ENCODE measurements at places on chromosomes 3 and 15.
A peak's percentile ranks its signal among the peaks of the same experiment; 100 is the strongest.

GRCh38 chr15:89496155-89497098, at the start of gene RHCG:
TSS of gene RHCG (minus strand) at chr15:89496583. CDS start at chr15:89496544, 39 bp downstream.
- no peak for DNase-seq

DNA sequence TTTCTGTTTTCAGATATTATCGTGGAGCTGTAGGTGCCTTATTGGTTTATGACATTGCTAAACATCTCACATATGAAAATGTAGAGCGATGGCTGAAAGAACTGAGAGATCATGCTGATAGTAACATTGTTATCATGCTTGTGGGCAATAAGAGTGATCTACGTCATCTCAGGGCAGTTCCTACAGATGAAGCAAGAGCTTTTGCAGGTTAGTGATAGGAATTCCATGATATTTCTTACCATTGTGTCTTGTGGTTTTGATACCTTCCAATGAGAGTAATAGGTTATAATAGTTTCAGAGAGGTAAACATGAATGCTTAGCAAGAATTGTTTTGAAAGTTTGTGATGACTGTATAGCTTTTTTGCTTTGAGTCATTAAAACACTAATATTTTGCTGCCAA, 8.5 kb downstream of the RAB11A start:
- DNase-seq: no peak

- DNase-seq: no peak
Measured at GRCh38 chr3:188335656-188336055, 181.7 kb downstream of the LPP start.

DNA sequence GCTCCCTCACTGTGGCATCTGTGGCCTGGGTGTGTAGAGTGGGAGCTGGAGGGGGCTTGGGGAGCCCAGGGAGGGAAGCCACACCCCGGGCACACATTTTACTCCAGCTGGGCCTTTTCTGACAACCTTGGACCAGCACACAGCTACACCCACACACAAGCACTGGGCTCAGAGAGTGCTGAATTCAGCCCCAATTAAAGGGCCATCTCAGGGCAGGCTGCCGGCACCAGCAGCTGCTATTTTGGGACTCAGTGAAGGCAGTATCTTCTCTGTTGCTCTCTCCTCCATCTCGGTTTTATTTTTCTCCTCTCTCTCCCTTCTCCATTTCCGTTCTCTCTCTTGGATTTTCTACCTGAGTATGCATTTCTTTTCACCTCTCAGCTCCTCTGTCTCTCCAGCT, 19.1 kb upstream of the TBC1D21 start:
- DNase-seq: no peak

- DNase-seq: no peak
Measured at GRCh38 chr15:77597804-77598453, 34.8 kb downstream of the LINGO1 start.

- DNase-seq: peak; percentile 59
Measured at GRCh38 chr3:52238761-52239701, at the start of gene TWF2. TSS of gene TWF2 (minus strand) at chr3:52239158. CDS start at chr3:52239016, 142 bp downstream.

- DNase-seq: no peak
Measured at GRCh38 chr15:65057549-65057940, 10.2 kb downstream of the RASL12 start.

- DNase-seq: no peak
Measured at GRCh38 chr3:33658039-33658438, 60.0 kb downstream of the CLASP2 start.

- DNase-seq: no peak
Measured at GRCh38 chr3:18808429-18808828, 339.9 kb upstream of the KCNH8 start.

DNA sequence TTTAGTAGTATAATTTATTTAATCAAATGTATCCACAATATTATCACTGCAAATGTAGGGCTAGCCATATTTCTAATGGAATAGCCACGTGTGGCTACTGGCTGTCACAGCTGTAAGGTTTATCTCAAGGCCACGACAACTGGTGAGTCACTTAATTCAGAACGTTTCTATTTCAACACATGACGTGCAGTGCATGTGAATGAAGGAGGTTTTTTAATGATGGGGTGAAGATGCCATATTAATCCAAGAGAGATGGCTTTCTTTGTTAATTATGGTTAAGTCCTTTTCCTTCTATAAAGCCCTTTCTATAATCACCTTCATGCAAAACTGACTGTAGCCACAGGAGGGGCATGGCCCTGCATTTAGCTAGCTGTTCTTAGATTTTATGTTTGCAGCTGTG, 212.0 kb downstream of the FEZF2 start:
- DNase-seq: no peak

DNA sequence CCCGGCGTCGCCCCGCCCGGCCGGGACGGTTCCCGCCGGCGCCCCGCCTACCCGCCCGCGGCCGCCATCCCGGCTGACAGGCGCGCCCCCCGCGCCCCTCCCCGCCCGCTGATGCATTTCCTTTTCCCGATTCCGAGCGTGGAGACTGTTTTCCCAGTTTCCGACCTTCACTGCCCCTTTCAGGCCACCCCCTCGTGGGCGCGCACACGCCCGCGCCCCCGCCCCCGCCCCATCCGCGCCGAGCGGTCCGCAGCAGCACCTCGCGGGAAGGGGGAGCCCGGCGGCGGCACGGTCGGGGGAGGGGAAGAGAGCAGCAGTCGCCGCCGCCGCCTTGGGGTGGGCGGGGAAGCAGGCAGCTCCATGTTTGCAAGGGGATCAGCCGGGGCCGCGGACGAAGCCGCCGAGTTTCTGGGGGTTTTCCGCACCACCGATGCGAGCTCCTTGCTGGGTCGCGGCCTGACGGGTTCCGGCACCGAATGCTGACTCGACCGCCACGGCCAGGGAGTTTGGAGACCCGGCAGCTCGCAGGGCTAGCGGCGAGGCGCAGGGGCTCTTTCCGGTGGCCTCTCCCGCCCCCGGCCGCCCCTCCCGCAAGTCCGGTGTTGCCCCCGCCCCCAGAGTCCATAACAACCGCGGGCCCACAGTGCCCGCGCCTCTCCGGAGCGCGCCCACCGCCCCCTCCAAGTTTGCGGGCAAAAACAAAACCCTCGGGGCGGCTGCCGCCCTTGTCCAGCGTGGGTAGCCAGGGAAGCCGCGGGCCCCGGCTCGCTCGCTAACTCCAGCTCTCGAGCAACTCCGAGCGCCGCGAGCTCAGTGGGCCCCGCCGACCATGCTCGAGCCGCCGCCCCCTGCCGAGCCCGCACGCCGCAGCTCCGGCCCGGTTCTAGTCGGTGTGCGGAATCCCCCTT, 3.2 kb upstream of the SIN3A start:
- peak; percentile 59 for DNase-seq

DNA sequence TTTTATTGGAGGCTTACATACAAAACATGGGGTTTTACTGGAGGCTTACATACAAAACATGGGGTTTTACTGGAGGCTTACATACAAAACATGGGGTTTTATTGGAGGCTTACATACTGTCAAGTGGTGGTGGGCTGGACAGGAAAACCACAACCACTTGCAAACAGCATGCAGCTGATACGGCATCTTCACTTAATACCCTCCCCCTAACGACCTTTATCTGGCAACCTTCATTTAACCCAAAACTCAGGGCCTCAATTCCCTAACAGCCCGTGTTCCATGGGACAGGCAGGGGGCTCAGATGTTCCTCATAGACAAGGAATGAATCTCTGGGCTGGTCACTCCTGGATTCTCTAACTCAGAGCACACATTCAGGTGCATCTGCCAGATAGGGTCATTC, 137.1 kb downstream of the CD47 start:
- no peak for DNase-seq

GRCh38 chr3:43399034-43399433, 112.7 kb downstream of the SNRK start:
- no peak for DNase-seq

All from stimulated activated CD8-positive, alpha-beta memory T cell treated with anti-CD3 and anti-CD28 coated beads, Interleukin-7, amount 100 ng/mL, for 24 hours (primary cell).